Stimulated activated CD4-positive, alpha-beta T cell treated with anti-CD3 and anti-CD28 coated beads, Interleukin-4, amount 100 ng/mL, for 24 hours (primary cell): ENCODE measurements at places on chromosomes 6 and 20.

- no peak for DNase-seq
These were observed 37.7 kb downstream of the ARHGAP18 start for GRCh38 chr6:129672341-129672682.

DNA sequence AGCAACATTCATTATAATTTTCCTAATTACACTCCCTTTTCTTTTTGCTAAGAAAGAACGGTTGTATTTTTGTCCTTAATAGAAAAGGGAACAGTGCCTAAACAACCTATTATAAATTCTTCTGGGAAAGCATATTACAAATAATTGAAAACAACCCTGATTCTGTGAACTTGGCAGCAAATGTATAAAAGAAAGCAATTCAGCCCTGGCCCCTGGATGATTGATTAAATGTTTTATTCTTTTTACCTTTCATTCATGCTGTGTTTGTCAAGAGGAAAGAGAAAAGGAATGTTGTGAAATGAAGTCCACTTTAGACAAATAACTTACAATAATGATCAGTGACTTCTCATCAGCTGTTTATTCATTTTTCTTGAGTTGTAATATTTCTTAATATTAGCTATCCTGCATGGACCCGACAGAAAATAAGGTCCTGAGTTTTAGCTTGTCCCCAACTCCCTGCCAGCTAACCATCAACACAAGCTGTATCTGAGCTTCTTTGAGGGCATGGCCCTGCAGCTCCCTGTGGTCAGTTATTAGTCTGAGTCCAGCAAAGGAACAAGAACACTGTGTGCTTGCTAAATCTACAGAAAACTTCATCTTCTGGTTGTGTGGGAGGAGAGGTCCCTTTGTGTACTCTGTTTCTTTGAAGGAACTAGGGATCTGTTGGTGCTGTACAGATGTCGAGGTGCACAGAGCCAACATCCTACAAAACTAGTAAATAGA is 248.2 kb downstream of the LAMA2 start:
- DNase-seq, result no peak

- no peak for DNase-seq
These were observed 41.5 kb downstream of the B4GALT5 start for GRCh38 chr20:49672096-49672664.

GRCh38 chr6:137883400-137884148 is 16.5 kb downstream of the TNFAIP3 start:
- DNase-seq, result no peak

DNA sequence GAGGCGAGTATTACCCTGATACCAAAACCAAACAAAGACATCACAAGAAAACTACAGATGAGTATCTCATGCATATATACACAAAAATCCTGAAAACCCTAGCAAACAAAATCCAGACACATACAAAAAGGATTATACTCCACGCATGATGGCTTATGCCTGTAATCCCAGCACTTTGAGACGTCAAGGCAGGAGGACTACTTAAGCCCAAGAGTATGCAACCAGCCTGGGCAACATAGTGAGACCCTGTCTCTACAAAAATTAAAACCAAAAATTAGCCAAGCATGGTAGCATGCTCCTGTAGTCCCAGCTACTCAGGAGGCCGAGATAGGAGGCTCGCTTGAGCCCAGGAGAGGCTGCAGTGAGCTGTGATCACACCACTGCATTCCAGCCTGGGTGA is 32.4 kb downstream of the TRPC4AP start:
- no peak for DNase-seq

GRCh38 chr6:135937106-135937505 is 85.6 kb downstream of the PDE7B start:
- no peak for DNase-seq

DNA sequence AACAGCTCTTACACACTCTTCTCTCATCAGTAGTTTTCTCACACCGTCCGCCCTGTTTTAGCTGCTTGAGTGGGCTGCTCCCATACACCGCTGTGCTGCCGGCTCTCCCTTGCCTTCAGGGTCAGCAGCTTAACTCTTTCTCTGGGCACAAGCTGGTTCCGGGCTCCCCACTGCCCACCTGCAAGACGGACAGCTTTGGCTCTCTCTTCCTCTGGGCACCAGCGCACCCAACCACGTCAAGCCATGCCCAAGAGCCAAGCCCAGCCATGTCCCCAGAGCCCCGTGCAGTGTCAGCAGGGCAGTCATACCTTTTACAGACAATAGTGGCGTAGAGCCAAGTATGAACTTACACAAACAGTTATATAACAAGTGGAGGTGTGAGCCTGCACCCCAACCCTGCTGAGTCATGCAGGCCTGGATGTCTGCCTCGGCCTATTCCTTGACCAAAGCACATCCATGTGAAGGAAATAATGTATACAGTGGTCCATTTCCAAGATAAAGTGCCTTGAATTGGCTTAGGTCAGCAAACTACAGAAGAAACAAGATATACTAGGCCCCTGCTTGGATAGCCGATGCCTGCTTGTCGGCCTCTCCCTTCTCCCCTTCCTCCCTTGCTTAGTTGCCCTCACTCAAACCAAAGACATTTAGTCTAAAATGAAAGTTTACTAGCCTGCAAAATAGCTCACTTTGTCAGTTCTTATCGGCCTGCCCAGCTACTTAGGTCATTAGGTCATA is 89.3 kb downstream of the JPH2 start:
- DNase-seq, result no peak

DNA sequence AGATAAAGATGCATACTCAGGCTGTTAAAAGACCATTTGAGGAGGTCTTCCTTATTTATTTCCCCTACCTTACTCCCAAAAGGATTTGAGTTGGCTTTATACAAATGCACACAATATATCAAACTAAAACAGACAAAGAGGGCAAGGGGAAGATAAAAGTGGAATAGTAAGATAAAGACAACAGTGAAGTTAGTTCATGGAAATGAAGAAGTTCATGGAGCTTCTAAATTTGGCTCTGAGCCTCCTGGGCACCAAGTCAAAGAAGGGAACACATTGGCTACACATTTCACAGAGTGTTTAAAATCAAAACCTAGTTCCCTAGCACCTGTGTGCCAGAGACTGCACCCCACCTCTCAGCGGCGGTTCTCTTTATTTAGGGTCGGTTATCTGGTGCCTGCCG is 25.8 kb upstream of the ARMC2 start:
- DNase-seq, result no peak

DNA sequence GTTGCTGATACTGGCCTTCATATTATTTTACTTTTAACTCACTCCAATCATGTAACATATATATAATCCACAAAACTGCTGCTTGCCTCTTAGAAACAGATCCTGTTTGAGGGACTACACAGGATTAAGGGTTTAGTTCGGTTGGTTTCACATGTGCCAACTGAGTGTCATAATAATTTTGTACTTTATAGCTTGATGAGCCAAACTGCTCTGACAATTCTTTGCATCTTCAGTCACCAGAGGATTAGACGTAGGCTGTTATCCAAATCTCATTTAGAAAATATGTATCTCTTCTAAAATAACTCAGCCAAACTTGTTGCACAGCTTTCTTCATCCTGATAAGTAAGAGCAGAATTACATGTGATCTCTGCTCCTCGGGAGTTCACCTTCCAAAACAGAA is 643.6 kb upstream of the PTCHD4 start:
- no peak for DNase-seq

- no peak for DNase-seq
These were observed 53.2 kb upstream of the SYNJ2 start for GRCh38 chr6:157928428-157928827.

DNA sequence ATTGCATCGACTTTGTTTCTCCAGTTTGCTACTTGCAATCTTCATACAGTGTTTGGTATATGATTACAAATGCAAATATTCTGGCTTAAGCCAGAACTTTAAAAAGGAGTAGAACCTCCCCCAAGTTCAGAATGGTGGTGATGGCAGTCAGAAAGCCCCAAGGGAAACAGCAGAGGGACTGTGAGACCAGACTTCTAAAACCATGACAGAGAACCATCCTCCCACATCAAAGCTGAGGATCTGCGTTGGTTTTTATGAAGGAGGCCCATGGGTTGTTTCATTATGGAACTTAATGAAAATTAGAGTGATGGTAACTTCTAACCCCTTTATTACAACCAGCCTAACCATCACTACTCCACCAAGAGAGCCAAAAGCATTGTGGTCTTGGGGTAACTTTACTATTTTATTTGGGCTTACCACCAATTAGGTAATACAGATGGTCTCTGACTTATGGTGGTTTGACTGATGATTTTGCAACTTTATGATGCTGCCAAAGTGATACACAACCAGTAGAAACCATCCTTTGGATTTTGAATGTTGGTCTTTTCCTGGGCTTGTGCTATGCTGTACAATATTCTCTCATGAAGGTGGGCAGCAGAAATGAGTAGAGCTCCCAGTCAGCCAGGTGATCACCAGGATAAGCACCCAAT is 10.9 kb upstream of the MRS2 start:
- DNase-seq, result no peak

GRCh38 chr6:144646093-144647056 is 361.2 kb downstream of the UTRN start:
- no peak for DNase-seq

- DNase-seq, result no peak
These were observed 166.0 kb downstream of the TRMT11 start for GRCh38 chr6:126152372-126152745.

DNA sequence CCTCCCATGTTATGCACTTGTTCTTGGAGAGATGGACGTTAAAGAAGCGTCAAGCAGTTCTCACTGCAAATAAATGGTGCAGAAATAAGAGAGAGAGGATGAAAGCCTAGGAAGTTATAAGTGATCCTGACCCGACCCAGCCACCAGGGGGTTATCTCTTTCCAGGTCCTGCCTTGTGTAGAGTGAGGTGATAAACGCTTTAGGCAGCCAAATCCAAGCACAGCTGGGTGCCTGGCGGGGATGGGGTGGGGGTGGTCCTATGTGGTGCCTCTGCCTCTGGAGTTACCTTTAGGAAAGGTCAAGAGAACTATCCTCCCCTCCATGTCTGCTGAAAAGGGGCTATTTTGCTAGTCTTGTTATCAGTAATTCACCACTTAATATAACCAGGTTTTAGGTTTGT is 9.2 kb upstream of the TFAP2A start:
- DNase-seq, result no peak

GRCh38 chr6:80502871-80503270 is 396.4 kb downstream of the BCKDHB start:
- DNase-seq, result no peak

DNA sequence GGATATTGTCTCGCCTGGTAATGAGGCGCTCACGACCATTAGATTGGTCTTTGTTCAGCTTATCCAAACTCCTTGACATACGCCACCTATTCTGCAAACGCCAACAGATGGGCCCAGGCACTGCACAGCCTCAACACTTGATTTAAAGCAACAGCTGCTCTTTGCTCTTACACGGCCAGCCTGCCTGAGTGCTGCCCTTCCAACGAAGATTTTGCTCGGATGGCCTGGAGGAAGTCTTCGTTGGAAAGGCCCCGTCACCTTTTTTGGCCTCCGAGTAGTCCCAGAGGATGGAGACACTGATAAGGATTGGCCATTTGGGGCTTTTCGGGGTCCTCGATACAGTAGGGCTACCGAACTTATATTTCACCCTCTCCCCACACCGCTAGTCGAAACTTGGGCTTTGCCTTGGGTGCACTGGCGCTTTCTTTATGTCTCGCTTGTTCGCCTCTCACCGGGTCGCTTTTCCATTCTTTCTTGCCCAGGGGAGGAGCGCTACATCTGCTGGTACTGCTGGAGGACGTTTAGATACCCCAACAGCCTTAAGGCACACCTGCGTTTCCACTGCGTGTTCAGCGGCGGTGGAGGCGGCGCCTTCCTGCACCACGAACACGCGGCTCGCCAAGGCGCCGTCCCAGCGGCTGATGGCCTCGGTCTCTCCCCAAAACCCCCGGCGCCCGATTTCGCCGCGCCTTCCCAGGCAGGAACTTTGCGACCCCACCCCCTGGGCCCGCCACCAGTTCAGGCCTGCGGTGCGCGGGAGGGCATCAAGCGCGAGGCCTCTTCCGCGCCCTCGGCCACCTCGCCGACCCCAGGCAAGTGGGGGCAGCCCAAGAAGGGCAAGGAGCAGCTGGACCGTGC is 6.1 kb downstream of the PRDM13 start:
- no peak for DNase-seq

- DNase-seq, result no peak
These were observed 38.1 kb downstream of the IRF4 start for GRCh38 chr6:429515-430121.

- DNase-seq, result no peak
These were observed 109.7 kb downstream of the AKAP7 start for GRCh38 chr6:131244942-131245341.

DNA sequence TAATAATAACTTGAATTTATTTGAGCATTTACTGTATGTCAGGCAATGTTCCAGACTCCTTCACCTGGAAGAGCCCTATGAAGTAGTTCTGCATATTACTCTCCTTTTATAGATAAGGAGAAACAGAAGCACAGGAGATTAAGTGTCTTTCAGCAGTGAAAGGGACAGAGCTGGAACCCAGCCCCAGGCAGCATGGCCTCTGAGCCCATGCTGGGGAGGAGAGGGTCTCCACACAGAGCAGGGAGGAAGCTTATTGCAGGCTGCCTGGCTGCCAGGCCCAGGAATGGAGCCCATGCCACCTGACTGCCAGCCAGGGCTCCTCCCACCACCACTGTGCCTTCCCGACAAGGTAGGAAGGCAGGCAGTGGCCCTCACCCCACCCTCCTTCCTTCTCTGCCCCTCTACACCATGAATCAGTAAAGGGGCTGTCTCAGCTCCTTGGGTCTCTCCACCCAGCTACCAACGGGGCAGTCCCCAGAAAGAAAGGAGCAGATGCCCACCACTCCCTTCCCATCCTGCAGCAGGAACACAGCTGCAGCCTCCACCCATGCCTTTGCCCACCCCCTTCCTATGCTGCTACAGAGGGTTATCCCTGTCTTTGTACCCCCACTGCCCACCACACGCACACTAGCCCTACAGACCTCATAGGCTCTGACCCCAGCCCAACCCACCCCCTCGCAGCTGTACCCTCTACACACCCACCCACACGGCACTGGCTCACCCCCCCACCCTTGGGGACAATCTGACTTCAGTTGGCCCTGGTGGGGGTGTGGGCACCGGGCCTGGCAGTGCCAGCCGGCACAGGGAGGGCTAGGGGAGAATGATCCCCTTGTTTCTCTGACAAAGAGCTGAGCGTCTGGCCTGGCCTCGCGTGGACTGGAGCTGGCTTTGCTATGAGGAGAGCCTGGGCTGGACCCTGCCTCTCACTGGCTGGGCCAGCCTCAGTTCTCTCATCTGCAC is 41.8 kb downstream of the TFEB start:
- no peak for DNase-seq

- no peak for DNase-seq
These were observed 215.3 kb upstream of the SUPT3H start for GRCh38 chr6:45592991-45593390.

DNA sequence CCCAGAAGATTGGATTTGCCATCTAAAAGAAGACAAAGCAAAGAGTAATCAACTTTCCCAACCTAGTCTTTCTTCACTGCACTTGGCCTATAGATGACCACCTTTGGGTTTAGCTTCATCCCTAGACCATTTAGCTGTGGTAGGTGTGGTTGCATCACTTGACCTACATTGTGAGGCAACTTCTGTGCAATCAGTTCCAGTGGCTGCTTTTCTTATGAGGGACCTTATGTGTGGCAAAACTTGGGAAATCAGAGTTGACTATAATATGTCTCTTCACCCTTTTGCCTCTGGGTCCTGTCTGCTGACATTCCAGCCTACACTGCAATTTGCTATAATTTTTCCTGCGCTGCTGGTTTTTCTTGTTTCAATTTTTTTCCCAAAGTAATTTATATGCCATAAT is 55.2 kb downstream of the PRDM13 start:
- no peak for DNase-seq
